Amniotic stem cell (primary cell): ENCODE measurements at places on chromosomes 11 and 22.

- DNase-seq, result no peak
These were observed 389.1 kb downstream of the NXPE2 start for GRCh38 chr11:115067471-115067870.

DNA sequence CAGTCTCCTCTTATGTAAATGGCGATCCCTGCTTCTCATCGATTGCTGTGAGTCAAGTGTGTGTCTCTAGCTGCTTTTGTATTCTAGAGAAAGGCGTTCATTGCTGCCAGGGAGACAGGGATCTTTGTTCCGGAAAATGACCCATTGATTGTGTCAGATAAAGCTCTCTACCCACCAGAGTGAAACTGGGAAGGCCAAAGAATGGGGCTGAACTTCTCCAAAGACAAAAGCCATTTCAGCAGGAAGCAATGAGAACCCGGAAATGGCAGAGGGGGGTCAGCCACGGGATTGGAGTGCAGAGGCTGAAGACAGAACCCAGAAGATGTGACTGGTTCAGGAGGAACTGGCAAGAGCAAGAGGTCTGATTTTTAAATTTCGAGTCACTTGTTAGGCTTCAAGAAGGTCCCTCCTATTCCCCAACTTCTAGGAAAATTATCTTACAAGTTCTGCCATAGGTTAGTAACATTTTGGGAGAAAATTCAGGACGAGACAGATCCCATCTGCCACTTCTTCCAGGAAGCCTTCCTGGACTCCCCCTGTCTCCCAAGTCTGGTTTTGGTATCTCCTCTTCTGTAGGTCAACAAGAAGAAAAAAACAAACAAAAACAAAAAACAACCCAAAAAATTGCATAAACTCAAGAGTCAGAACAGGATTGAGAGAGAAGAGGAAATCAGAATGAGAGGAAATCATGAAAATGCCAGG is 110.6 kb downstream of the NECTIN1 start:
- DNase-seq, result no peak

DNA sequence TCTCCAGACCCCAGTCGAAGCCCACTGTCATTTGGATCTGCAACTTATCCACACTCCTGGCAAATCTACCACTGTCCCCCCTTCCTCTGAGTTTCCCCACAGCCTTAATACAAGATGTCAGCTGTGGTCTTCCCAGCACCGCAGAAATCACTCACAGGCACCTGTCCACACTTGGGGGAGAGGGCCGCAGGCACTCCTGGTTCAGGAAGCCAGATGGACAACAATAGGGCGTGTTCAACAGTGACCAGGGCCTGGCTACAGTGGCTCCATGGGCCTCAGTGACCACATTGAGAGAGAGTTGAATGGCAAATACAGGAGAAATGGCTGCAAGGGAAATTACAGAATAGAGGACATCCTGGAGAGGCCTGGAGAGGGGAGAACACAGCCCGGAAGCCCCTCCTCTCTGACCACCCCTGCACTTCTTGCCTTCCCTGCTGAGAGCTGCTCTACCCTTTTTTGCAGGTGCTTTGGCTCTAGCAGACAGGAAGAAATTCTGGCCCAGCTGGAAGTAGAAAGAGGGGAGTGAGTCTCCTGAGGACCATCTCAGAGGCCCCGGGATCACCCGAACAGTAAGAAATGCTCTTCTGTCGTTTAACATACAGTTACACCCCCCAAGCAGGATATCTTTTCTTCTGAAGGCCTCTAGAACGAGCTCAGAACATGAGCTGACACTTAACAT is 164.6 kb downstream of the FEZ1 start:
- no peak for DNase-seq

GRCh38 chr11:132050577-132051165 is 680.3 kb downstream of the NTM start:
- no peak for DNase-seq

- peak; percentile 48 for DNase-seq
These were observed 132.3 kb downstream of the TRIM44 start for GRCh38 chr11:35794850-35795249.

DNA sequence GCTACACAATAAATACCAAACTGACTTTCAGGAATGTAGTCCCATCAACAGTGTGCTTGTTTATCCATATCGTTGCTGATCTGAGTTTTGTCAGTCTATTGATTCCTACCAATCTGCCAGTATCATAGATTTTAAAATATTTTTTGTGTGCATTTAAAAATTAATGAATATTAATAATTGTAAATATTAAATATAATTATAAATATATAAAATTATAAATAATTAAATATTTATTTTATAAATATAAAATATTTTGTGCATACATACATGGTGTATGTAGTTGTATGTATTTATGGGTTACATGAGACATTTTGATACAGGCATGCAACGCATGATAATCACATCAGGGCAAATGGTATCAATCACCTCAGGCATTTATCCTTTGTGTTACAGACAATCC is 53.6 kb downstream of the CUL5 start:
- DNase-seq, result no peak

GRCh38 chr22:48682504-48682903 is 1145.2 kb downstream of the BRD1 start:
- no peak for DNase-seq

DNA sequence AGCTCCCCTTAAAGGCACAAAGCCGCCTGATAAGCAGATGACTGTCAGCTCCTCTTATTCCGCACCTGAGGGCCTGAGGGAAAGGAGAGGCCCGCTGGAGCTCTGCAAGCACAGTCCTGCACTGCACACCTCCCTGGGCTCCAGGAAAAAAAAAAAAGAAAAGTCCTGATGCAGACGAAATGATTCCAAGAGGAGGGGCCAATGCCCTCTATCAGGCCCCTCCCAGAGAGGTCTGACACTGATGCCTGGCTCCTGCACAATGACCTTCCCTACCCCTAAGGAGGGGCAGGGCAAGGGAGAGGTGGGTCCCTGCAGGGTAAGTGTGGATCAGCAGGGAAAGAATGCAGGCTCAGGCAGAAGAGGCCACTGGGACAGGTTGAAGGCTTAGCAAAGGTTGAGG is 572.7 kb downstream of the SOX6 start:
- no peak for DNase-seq

DNA sequence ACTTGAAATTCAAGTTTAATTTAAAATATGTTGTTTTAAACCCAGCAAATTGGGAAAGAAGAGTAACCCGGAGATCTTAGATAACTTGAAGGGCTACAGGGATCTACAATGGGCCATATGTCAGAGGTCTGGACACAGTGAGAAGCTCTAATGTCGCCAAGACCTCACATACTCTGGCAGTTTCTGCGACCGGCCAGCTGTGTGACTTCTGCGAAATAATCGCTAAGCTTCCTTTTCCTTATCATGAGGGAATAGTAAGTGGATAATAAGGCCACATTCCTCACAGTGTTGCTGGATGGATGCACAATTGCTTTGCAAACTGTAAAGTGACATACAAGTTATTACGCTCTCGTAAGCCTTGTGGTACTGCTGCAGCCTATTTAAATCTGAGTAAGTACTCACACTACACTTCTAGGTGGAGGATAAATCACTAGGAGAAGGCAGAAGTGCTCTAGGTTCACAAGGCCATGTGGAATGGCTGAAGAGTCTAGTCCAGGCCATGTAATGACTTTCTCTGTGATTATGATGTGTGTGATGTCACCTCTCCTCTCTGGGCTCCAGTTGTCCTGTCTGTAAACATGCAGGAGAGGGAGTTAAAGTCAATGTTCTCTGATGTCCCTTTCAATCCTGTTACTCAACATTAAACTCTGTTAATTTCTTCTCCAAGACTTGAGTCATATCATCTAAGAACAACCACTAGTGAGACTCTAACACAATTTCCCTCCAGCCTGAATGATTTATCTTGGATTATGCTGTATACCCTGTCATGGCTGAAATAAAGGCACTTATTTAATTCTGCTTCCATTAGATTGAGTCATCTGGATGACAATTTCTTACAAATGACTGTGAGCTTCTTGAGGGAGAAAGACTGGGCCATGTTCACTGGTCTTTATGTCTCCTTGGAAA is 192.6 kb upstream of the NARS2 start:
- no peak for DNase-seq

DNA sequence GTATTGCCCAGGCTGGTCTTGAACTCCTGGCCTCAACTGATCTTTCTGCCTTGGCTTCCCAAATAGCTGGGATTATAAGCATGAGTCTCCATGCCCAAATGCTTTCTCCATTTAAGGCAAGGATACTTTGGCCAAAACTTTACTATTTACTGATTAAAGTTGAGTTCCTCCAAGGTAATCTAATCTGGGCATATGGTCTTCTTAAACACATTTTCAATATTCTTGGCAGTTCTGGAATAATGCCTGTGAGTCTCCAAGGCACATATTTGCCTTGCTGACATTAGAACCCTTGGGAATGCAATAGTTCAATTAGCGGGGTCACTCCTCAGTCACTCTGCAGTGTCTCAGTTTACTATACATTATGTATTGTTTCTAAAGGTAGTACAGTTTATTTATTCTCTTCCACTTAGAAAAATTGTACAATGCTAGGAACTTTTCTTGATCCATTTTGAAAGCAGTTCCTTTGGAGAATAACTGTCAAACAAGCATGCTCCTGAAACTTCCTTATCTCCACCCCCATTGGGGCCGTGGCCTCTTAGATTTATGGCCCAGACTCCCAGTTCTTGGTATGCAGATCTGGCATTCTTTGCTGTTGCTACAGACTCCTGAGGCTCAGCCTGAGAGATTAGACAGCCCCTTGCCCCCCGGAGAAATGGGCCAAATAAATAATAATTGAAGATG is 13.1 kb upstream of the RAB38 start:
- DNase-seq, result no peak

- DNase-seq, result no peak
These were observed 10.9 kb downstream of the TCIRG1 start for GRCh38 chr11:68049509-68050370.

- no peak for DNase-seq
These were observed 46.4 kb downstream of the MUC6 start for GRCh38 chr11:990101-990500.

- no peak for DNase-seq
These were observed 76.9 kb upstream of the TCF20 start for GRCh38 chr22:42347281-42347824.

- no peak for DNase-seq
These were observed 61.3 kb upstream of the OR5P2 start for GRCh38 chr11:7858006-7858405.

DNA sequence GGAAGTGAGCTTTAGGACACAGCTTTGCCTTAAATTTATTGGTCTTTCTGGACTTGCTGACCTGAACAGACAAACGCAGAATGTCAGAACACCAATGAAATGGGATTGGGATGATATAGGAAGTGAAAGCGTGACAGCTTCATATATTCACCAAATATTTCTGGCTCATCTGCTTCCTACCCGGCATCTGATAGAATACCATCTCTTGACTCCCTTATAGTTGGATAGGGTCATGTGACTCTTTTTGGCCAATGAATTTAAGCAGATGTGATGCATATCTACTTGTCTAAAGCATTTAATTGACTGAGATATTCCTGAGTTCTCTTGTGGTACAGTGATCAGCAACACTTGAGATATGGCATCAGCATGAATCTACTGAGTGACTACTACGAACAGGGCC is 2.5 kb upstream of the CAPRIN1 start:
- no peak for DNase-seq

DNA sequence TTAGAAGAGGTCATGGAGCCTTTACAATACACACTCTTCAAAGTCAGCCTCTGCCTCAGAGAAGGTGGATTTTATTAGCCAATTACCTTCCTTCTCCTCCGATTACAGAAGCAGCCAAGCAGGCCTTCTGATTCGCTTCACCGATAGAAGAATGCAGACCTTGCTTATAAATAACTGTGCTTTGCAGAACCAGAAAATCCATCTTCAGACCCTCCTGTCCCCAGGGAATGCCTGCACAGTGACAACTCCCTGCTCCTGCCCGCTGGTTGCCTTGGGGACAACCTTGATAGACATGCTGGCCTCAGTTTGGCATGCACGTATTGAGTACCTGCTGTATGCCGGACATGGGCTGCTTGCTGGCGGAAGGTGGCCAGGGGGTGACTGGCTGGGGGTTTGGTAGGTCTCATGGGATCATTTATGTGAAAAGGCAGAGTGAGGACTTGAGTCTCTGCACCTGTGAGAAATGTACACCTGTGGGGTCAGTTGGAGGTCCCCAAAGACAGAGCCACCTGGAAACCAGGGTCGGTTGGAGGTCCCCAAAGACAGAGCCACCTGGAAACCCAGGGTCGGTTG is 1238.7 kb downstream of the BRD1 start:
- DNase-seq, result no peak

DNA sequence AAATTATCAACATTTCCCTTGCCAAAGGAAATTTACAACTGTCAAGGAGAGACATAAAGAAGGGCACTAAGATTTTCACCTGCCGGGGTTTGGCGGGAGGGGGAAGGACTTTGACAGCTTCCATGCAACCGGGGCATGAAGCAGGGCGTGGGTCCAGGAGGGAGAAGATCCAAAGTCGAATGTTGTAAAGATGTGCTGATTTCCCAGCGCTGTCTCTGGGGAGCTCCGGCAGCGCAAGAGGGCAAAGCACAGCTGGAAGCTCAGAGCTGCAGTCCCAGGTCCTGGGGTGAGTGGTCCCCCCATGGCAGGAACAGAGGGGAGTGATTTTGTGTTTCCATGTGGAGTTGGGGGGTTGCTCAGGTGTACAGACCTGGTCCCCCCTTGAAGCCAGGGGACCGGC is at the start of gene MS4A10:
Gene MS4A10 (plus strand): TSS at position 198 of the 400 bp plus-strand sequence. CDS start 5,003 bp downstream, outside the sequence.
- no peak for DNase-seq

DNA sequence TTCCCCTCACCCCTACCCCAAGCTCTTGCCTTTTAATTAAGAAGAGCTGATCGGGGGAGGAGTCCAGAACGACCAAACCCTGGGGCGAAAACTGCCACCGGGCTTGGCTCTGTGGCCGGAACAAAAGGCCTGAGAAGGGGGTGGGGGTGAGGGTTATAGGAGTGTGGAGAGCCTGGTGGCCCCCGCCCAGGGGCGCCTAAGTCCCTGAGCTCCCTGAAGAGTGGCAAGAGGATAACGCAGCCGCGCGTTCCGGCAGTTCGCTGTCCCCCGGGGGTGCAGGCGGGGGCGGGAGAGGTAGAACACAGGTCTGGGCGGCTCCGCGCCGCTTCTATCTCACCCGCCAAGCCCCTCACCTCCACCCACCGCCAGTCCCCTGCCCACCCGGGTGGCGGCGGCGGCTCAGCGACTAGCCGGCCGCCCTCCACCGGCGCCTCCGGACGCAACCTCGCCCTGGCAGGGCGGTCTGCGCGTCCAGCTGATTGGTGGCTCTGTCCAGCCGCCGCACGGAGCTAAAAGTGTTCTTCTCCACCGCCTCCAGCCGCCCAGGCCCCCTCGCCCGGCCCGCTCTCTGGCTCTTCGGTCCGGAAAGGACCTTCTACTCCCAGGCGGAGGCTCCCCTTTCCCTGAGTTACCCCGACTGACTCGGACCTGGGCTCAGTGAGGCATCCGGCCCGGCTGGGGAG is 18.7 kb upstream of the BDNF start:
- no peak for DNase-seq

GRCh38 chr11:2035382-2035781 is 37.7 kb upstream of the H19 start:
- DNase-seq, result no peak

GRCh38 chr11:46858920-46859546 is 13.0 kb upstream of the CKAP5 start:
- no peak for DNase-seq

- no peak for DNase-seq
These were observed 3.6 kb downstream of the ARHGAP8 start for GRCh38 chr22:44755956-44756361.
